ENCODE measurements at places on chromosomes 12 and 14. TPM values are rescaled to one million over a fixed set of nuclear protein-coding genes. Genes with fewer than 3 reads are reported as not detected.

Gene SCNN1A
- total RNA-seq, result 0.32 TPM

GRCh38 chr12:121949648-121950397 lies 31.4 kb downstream of the CFAP251 start:
- DNase-seq, result peak; percentile 87

Gene RHOJ
- total RNA-seq, result not detected

DNA sequence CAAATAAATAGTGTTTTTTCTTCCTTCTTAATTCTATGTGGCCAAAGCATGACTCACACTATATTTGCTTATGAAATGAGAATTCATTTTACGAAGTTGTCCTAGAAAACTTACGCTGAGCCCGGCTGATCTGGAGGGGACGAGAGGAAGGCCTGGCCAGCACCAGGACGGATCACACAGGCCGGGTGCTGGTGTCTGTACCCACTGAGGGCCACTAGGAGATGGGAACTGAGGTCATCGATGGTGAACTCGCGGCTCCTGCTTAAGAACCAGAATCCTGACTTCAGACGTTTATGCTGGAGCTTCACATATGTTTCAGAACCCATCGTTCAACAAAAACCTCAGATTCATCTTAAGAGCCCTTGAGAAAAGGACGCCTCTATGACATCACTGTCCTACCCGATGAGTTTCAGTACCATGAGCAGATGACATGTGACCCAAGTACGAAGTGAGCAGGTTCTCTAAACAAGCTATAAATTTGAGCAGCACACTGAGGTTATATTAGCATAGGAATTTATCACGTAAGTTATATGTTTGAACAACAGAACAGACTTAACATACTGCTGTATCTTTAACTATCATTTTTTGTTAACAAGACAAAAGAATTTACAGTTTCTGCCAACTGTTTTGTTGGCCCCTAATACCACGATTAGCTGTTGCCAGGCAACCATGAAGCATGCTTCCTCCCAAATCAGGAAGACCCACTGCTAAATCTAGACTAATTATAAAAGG lies 111.9 kb downstream of the FOXN3 start:
- peak; percentile 42 for DNase-seq

DNA sequence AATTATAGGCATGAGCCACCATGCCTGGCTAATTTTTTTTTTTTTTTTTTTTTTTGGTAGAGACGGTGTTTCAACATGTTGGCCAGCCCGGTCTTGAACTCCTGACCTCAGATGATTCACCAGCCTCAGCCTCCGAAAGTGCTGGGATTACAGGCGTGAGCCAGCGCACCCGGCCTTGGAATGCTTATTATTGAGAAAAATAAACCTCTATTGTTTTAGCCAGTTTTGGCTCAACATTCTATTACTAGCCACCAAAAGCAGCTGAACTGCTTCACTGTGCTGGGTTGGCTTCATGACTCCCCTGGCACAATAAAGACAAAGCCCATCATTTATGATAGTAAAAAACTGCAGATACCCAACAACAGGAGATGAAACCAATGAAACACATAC lies 93.5 kb upstream of the CEP83 start:
- DNase-seq, result peak; percentile 87

GRCh38 chr12:89695830-89696229 lies 12.8 kb downstream of the ATP2B1 start:
- no peak for DNase-seq

DNA sequence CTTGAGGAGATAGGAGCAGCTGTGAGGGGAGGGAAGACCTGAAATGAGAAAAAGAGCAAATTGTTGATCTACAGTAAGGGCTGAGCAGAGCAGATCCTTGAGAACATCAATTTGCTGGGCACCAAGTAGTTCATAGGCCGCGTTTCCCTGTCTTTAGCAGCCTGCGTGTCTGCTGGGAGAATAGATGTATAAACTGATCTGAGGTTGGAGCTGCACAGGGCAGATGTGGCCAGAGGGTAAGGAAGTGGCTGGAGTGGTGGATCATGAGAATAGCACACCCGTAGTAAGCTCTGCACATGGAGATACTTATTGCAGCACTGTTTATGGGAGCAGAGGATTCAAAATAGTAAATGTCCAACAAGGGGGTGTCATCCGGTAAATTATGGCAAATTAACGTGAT lies 44.4 kb downstream of the NTF3 start:
- no peak for DNase-seq

GRCh38 chr14:95480109-95480886 lies 36.2 kb downstream of the SYNE3 start:
- DNase-seq, result peak; percentile 59

GRCh38 chr12:111277570-111277969 lies 91.3 kb downstream of the PHETA1 start:
- DNase-seq, result no peak

Gene NKX2-1
- not detected for total RNA-seq

Gene CREBL2
- 27.3 TPM for total RNA-seq

DNA sequence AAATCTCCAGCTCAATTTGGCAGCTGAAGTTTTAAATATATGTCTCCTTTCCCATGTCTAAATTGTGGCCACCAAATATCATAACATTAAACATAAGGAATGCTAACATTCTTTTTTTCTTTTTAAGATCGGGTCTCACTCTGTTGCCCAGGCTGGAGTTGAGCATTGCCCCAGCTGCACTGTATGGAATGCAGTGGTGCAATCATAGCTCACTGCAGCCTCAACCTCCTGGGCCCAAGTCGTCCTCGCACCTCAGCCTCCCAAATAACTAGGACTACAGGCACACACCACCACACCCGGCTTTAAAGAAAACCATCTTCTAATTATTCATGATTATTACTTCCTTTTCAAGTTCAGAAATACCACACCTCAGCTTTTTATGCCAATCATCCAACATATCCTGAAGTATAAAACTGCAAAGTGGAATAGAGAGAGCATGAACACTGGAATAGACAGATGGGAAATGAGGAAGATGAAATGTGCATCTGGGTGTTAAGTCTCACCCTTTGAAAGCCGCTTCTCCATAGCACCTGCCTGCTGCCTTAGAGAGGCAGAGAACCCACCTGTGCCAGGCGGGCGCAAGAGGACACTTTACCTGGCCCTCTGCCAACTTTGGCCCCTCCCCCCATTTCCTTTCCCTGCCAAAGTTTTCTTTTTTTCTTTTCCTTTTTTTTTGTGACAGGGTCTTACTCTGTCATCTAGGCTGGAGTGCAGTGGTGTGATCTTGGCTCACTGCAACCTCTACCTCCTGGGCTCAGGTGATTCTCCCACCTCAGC lies 2.8 kb upstream of the EML1 start:
- DNase-seq, result no peak

DNA sequence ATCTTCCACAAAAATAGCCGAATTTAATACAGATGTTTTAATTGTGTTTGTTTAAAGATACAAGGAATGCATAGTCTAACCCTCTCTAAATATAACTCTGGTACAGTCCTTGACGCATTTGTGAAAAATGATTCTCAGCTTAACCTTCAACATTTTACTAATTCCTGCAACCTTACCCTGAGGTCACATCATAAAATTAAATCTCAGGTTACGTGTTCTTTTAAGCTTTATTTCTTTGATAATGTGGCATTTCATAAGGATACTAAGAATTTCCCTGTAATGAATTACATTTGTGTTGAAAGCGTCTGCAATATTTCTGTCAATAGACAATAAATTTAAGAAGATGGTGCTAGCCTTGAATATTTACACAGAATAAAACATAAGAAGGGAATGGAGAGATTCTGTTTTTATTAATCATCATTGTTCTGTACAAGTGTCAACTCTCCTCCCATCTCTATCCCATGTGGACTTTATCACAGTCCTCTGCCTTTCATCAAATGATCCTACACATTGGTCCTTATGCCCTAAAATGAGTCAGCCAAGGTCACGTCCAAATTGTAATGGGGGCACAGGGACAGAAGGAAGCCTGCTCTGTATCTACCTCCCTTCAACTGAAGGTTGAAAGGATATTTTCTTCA lies 769.3 kb upstream of the FLRT2 start:
- no peak for DNase-seq
